ENCODE measurements at places on chromosomes 3 and 15.

DNA sequence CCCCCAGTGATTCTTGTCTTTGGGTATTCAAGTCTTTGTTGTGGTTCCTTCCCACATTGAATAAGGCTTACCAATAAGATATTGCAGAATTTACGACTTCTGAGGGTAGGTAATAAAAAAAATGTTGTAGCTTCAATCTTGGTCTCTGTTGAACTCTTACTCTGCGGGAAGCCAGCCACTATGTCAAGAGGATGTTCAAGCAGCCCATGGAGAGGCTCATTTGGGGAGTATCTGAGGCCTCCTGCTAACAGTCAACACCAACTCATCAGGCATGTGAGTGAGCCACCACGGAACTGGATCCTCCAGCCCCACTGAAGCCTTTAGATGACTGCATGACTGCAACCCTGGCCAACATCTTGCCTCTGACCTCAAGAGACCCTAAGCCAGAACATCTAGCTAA, 3.2 kb upstream of the TBC1D23 start:
- DNase-seq, result no peak

- DNase-seq, result no peak
Observed at GRCh38 chr3:81998907-81999306, 237.5 kb upstream of the GBE1 start.

DNA sequence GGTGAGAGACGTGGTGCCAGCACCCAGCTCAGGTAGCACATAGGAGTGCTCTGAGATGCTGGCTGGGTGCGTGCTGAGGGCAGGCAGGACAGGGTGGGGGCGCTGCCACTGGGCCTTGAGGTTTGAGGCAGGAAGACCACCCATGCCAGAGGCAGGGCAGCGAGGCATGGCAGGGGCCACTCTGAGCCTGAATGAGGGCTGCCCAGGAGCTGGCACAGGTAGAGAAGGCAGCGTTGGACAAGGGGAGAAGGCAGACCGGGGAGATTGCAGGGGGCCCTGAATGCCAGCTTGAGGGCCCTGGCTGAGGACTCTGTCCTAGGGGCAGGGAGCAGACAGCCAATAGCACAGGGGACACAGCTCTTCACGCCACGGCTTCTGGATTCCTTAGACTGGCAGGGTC, 50.2 kb downstream of the ADAMTS7 start:
- no peak for DNase-seq

- no peak for DNase-seq
Observed at GRCh38 chr3:7211740-7212139, 350.8 kb downstream of the GRM7 start.

DNA sequence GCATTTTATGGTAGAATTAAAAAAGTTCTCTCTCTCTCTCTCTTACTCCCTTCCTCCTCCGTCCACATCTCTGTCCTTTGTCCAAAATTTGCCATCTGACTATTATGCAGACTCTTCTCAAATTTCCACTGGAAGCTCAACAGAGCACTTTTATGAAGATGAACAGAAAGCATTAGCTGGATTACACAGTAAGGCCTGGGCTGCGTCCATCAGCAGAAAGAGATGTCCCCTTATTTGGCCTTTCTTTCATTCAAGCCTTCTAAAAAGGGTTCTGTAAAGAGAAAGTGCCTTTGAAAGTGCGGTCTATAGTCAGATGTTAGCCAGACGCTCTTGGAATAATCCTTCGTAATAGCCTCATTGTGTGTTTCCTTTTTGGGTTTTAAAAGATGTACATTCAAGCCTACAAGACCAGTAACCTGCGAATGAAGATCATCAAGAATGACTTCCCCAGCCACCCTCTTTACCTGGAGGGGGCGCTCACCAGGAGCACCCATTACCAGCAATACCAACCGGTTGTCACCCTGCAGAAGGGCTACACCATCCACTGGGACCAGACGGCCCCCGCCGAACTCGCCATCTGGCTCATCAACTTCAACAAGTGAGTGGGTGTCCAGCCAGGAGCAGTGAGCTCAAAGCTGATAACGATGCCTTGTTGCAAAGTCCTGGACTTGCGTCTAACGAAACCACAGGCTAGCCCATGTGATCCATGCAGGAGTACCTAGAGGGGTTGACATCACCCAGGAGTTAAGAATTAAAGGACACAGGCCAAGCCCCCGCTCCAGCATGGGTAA, 53.1 kb downstream of the MESD start:
- no peak for DNase-seq

- no peak for DNase-seq
Observed at GRCh38 chr3:47016934-47017435, 37.5 kb downstream of the NBEAL2 start.

- no peak for DNase-seq
Observed at GRCh38 chr3:129239991-129240390, 9.4 kb upstream of the COPG1 start.

- no peak for DNase-seq
Observed at GRCh38 chr15:60551781-60552161, 72.8 kb upstream of the ICE2 start.

GRCh38 chr3:70716832-70717231, 404.4 kb upstream of the MDFIC2 start:
- no peak for DNase-seq

DNA sequence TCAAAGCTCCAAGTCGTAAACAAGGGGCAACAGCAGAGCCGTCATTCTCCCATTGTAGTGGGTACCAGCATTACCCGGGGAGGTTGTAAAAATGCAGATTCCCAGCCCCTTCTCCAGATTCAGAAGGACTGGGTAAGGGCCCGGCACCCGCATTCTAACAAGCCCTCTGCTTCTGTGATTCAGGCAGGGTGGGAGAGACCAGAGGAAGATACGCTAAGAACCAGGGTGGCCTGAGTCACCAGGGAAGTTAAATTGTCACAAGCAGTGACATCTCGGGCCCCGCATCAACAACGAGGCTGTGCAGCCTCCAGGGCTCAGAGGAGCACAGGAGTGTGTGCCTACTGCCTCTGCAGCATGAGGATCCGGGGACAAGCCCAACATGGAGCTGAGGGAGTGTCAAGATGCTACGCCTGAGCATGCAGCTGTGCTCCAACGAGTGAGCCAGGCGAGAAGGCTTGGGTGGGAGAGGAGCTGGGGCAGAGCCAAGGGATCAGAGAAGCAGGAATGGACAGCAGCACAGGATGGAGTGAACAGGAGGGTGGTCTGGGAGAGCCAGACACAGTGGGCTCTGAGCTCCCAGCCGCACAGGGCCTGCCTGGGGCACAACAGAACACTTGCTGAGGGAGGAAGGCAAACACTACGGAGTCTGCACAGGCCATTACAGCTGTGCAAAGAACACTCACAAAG, 68.5 kb downstream of the CPN2 start:
- DNase-seq, result no peak

GRCh38 chr3:4043867-4044575, 244.8 kb downstream of the LRRN1 start:
- DNase-seq, result no peak

- no peak for DNase-seq
Observed at GRCh38 chr3:72391659-72392058, 456.6 kb downstream of the SHQ1 start.

DNA sequence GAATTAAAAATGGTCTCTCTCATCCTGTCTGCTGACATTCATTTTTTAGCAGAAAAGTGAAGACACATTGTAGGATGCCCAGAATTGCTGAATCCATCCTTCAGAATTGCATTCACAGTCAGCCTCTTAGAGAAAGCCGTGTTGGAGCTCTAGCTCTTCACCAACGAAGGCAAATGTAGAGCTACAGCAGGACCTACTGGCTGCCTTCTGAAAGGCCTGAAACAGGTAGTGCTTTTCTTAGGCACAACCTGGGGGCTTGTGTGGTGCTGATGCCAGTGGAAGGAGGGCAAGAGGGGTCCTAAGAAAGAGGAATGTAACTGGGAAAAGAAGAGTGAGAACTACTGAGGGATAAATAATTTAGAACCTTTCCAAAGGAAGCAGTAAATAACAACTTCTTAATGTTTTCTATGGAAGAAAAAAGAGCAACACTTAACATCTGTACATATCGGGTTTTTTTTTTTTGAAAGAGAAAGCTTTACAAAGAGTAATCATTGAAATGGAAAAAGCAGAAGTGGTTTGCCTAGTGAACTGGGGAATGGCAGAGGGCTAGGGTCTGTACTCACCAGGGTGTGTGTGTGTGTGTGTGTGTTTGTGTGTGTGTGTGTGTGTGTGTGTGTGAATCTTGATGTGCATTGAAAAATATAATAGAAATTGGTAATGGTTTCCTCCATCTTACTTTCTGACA, 297.8 kb downstream of the SATB1 start:
- DNase-seq, result no peak

GRCh38 chr3:106913111-106913698, 464.0 kb upstream of the CCDC54 start:
- DNase-seq, result no peak

- DNase-seq, result no peak
Observed at GRCh38 chr3:72586694-72587093, 261.6 kb downstream of the SHQ1 start.

GRCh38 chr3:124607163-124607562, 123.1 kb upstream of the UMPS start:
- DNase-seq, result no peak

DNA sequence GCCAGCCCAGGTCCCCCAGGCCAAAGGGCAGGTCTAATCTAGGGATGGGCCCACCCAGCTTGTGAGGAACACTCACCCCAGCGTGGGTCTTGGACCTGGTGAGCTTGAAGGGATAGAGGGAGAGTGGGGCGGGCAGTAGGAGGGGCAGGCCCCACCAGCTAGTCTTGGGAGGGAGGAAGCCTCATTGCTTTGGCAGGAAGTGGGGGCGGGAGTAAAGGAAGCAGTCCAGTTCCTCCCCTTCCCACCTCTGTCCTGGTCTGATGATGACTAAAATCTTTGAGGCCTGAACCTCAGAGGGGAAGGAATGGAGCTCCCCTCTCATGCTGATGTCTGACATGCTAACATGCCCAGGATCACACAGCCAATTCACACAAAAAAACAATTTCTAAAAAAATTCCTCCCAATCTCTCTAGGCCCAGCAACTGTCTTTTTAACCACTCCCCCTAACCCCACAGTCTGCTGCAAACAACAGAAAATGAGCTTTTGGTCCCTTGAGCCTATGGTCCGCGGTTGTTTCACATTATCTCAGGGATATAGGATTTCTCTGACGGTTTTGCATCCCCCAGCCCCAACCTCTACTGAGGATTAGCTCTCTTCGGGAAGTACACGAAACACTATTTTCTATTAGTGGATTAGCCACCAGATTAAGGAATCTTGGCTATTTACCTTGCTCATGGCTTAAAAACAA, 30.7 kb upstream of the DUSP7 start:
- no peak for DNase-seq

DNA sequence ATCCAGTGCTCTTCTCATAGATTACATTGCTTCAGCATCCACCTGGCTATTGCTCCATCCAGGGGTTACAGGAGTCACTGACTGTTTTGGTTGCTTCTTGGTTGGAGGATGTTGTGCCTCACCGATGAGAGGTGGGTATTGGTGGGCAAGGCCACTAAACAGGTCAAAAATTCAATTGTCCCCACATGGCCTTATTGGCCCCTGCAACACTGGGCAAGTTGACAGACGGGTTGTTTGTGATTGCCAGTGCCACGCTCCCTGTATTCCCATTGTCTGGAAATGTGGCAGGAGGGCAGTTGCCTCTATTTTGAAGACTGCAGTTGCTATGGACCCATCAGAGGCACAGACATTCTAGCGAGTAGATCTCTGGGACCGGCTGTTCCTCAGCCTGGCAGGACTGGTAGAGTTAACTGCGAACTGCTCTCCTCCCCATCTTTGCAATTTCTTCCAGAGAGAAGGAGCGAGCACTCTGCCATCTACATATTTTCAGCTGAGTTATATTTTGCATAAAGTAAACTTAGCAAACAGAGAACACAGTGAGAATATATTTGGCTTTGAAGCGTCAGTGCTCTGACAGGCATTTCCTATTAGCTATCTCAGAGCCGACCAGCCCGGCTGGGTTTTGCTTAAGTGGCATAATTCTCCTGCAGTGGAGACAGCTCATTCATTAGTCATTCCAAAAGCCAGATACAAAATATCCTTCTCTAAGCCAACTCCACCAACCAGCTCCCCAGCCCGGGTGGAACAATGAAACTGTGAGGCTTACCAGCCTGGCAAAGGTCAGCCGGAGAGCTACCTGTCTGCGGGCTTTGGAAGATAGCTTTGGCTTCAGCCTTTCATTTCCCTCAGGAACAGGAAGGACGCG, 26.0 kb upstream of the MAGEF1 start:
- no peak for DNase-seq

- no peak for DNase-seq
Observed at GRCh38 chr3:101379658-101380376, 59.4 kb upstream of the IMPG2 start.

Measured in stimulated activated CD4-positive, alpha-beta T cell treated with anti-CD3 and anti-CD28 coated beads, Interleukin-4, amount 100 ng/mL, for 48 hours (primary cell).